ENCODE measurements at places on chromosomes 5 and 9.

DNA sequence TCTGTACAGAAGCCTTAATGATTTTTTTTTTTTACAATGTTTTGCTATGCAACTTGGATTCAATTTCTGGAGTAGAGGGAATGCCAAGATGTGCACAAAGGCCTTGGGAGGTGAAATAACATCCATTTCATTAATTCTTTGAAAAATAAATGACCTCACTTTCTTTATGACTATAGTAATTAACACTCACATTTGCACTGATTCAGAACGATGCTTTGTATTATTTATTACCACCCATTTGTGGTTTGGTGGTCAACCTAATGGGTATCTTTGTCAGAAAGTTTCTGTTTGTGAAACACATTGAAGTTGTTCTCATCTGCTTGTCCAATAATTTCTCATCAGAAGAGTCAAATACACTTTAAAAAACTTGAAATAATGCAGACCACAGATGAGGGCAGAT, 169.3 kb downstream of the NTRK2 start:
- no peak for DNase-seq

GRCh38 chr5:560792-561166, 36.5 kb upstream of the SLC9A3 start:
- DNase-seq = no peak

GRCh38 chr9:95107001-95107749, 210.3 kb downstream of the FANCC start:
- no peak for DNase-seq

DNA sequence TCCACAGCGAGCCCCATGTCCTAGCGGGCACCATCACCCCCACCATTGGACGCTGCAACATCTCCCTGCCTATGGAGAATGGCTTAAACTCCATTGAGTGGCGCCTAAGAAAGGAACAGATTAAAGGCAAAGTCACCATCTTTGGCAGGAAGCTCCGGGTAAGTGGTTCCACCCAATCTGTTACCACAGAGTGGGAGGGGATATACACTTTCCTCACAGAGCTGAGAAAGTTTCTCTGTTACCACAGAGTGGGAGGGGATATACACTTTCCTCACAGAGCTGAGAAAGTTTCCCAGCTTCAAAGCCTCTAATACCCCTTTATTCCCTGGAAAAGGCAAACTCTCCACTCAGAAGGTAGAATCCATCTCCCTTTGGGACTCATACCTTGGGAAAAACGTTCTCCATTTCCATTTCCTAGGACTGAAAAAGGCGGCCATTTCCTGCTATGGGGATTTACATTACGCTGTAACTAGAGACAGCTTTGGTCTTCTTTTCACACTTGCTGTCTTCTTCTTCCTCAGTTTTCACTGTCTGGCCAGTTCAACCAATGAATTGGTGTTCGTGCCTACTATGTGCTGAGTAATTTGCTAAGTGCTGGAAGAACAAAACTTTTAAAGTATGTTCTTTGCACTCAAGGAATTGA, 63.4 kb upstream of the WWC1 start:
- DNase-seq = no peak

DNA sequence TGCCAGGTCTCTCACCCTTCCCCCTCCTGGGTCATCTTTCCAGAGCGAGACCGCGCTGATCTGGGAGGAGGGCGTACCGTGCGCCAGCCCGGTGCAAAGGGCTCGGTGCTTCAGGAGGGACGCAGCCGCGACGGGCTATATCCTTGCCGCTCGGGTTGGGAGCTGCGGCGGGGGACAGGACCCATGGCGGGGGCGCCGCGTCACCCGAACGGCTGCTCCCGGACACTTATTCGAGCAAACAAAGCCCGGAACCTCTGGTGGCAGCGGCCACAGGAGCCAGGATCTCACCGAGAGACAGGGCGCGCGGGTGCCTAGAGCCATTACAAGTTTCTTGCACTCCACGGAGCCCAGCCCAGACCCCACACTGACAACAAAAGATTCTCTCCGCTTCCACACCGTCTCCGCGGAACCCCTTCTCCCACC, 1.3 kb downstream of the SEMA6A start:
- peak; percentile 61 for DNase-seq

GRCh38 chr5:112417931-112418658, 982 bp downstream of the EPB41L4A start:
- DNase-seq = peak; percentile 51

- DNase-seq = no peak
Observed at GRCh38 chr5:102747386-102748166, 7.5 kb upstream of the PAM start.

DNA sequence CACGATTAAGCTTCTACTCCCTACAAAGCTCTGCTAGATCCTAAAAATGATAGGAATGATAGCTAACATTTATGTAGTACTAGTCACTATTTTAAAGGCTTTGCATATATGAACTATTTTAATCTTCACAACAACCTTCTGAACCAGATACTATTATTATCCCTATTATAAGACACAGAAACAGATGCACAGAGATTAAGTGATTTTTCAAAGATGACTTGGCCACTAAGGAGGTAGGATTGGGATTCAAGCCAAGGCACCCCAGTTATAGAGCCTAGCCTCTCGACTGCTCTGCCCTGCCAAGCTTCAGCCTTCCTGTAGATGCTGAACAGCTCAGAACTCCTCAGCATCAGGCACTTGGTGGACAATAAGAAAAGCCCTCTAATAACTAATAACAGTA, 200.9 kb upstream of the PTGER4 start:
- no peak for DNase-seq

- DNase-seq = no peak
Observed at GRCh38 chr9:121567500-121568342, 68.1 kb upstream of the GGTA1 start.

DNA sequence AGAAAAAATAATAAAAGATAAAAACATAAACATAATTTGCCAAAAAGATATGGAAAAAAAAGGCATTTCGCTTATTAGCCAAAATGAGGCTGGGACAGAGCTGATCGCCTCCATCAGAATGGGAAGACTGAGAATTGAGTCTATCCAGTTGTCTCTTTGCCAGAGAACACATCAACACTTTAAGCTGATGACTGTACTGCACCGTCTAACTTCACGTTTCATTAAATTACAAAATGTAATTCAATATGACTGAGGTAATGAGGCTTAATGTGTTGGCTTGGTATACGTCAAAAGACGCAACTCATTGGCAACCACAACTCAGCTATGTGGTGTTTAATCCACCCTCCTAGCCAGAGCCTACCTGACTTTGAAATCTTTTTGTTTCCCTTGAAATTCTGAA, 462.7 kb upstream of the CD180 start:
- DNase-seq = no peak

DNA sequence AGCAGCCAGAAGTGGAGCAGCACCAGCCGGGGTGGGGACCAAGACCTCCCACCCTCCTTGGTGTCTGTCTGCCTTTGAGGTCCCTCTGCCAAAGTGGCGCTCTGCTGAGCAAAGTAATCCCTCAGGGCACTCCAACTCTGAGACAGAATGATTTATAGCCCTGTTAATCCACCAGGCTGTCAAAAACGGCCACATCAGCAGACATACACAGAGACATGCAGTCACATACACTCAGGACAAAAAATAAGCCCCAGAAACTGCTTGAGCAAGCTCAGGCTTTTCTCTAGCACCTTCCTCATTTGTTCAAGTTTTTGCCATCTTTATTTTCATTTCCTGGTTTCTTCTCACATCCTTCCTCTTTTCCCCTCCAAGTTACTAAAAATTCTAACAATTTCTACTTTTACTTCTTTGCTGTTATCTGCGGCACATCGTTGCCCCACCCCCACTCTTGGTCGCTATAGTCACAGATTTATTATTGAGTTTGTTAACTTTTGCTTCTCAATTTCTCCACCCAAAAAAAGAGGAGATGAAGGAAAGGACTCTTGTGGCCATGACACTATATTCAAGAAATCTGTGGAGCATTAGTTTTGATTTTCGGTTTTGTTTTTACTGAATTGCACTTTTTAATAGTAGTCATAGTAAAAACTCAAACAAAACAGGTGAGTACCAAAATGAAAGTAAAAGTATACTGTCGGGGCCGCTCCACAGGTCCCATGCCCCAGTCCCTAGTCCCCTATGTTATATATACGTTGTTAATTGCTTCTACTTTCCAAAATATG, 17.4 kb upstream of the ADRB2 start:
- DNase-seq = peak; percentile 28

DNA sequence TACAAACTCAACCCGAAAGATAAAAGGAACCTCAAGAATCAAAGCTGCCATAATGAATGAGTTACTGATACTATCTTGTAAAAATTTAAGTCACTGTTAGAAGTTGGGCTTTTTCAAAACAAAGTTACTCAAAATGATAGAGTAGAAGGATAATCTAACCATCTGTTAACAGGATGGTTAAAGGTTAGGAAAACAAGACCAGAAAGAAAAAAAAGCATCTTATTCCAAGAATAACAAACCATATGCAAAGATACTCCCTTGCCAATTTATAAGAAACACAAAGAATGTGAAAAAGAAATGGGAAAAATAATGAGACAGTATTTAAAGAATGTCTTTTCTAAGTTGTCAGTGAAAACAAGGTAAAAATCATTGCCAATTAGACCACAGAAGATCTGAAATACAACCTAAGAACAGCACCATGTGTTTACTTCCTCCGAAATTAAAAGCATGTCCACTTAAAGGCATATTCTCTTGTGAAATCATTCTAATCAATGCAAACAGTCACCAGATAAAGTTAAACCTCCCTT, 51.2 kb downstream of the STRBP start:
- DNase-seq = no peak

GRCh38 chr5:33257807-33258429, 182.8 kb upstream of the TARS1 start:
- no peak for DNase-seq

DNA sequence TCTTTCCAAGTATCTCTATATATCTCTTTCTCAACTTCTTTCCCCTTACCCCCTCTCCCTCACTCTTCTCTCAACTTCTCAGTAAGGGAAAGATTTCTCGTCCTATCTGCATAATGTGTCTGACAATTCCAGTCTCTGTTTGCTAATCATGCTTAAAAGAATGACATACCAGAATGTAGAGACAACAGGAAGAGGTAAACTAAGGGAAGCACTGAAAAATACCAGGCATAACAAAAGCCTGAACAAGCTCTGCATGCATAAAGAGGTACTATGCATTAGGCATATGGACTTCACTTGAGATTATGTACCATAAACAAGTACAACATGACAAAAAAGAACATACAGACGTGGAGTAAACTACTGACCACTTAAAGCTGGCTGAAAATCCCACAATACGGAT, 62.6 kb downstream of the SEMA5A start:
- DNase-seq = no peak

DNA sequence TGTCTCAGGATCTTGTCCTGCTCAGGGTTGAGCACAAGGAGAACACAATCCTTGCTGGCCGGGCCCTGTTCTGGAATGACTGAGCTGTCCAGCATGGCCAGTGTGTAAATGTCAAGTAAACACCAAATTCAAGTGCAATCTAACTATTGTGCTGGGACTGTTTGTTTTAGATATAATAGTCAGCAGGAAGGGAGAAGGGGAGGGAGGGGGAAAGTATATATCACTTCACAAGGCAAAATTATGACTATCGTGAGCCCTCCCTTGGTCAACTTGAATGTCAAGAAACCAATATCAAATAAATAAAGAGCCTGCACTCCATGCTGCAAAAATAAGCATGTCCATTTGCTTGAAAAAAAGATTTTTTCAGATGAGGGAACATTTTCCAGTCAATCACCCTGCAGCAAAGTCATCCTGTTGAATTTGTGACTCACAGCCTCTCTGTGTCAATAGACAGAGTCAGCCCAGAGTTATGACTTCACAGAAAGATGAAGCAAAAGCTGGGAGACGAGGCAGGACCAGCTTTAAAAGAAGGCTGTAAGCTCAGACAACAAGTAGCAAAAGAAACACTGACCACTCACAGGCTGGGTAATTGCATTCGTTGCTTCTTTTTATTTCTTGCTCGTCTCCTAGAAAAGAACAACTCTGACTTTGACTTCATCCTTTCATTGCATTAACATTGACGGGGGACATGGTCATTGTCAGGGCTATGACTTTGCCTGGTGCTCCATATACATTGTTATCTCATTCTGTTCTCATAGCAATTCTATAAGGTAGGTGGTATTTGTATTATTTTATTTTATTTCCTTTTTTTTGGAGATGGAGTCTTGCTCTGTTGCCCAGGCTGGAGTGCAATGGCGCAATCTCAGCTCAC, 15.3 kb upstream of the KLF4 start:
- peak; percentile 79 for DNase-seq

DNA sequence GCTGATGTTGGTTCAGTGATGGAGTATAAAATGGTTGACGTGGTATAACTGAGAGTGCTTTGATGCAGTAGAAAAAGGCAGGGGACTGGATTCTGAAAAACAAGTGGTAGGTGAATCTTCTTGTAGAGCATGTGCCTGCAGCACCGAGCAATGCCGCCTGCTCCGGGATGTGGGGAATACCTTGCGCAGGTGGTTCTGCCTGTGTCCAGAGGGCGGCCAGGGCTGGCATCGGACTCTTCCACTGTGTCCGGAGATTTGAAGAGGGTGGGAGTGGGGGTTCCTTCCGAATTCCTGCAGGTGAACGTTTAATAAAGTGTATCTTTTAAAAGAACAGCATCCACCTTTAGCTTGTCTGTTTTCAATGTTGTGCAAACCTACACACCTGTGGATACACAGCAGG, 238.0 kb downstream of the FANCC start:
- DNase-seq = no peak

- no peak for DNase-seq
Observed at GRCh38 chr9:76231001-76231400, 163.2 kb downstream of the RFK start.

- no peak for DNase-seq
Observed at GRCh38 chr5:179317411-179318220, 27.6 kb downstream of the ADAMTS2 start.

GRCh38 chr5:5351288-5351979, 71.0 kb upstream of the ICE1 start:
- DNase-seq = peak; percentile 67

DNA sequence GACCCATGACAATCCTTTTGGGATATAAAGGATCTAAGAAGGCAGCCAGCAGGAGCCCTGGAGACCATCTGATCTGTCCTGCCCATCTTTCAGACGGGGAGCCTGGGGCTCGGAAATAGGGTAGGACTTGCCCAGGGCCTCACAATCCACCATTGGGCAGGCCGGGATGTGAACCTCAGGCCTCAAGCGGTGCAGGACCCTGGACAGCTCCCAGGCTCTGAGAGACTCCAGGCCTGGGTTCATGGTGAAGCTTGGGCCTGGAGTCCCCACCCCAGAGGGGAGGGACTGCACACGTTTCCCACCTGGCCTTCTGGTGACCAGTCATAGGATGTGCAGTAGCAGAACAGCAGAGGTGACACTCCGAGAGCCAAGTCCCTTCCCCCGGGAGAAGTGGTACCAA, 36.6 kb upstream of the RAPGEF1 start:
- peak; percentile 66 for DNase-seq
